Activated CD8-positive, alpha-beta T cell treated with anti-CD3 and anti-CD28 coated beads, Interleukin-2, amount 10 ng/mL, durations not matched to agents 7 days and 5 days (primary cell): ENCODE measurements at places on chromosomes 7 and 10.

- DNase-seq = no peak
Measured at GRCh38 chr7:572416-573268, 53.0 kb upstream of the PDGFA start.

GRCh38 chr10:7862121-7862514 lies 43.8 kb downstream of the TAF3 start:
- no peak for DNase-seq

GRCh38 chr10:128046953-128047290 lies 79.3 kb downstream of the MKI67 start:
- DNase-seq = no peak

- DNase-seq = no peak
Measured at GRCh38 chr10:71520042-71520441, 123.3 kb downstream of the CDH23 start.

DNA sequence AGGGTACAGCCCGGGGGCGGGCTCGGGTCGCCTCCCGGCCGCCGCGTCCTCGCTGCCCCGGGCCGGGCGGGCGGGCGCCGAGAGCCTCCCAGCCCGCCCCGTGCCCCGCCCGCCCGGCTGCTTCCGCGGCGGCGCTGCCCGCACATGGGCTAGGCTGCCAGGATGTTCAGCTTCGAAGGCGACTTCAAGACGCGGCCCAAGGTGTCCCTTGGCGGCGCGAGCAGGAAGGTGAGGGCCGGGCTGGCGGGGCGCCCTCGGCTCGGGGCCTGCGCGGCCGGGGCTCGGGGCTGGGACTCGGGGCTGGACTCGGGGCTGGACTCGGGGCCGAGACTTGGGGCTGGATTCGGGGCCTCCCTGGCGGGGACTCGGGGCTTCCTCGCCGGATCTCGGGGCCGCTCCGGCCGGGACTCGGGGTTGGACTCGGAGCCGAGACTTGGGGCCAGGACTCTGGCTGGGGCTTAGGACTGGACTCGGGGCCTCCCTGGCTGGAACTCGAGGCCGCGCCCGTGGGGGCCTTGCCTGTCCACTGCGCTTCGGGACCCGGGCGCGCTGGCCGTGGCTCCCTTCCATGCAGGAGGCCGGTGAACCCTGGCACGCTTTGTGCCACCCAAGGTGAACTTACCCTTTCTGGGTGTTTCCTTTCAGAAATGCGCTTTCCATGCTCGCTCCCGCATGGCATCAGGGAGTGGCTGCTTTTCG lies 534 bp downstream of the UBE3C start:
- DNase-seq = peak; percentile 69

- no peak for DNase-seq
Measured at GRCh38 chr7:113727486-113727885, 191.3 kb downstream of the PPP1R3A start.

GRCh38 chr7:31043051-31043471 lies 9.0 kb upstream of the ADCYAP1R1 start:
- DNase-seq = no peak
